ENCODE measurements at places on chromosomes 16 and 17.
A peak's percentile ranks its signal among the peaks of the same experiment; 100 is the strongest.

DNA sequence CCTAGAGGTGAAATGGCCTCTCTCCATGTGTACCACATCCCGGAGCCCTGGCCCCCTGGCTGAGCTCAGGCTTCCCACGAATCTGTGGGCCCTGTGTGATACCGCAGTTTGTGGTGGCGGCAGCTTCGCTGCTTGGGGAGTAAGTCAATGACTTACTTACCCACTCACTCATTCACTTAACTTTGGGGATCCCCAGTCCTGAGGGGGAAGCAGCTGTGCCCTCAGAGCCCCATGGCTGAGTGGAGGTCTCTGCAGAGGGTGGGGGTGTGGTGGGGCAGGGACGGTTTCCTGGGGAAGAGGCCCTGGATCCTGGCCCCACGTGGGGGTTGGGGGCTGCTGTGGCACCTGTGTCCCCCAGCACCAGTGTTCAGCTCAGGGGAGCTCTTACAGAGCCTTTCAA is 13.2 kb downstream of the KCNJ12 start:
- DNase-seq, result no peak

DNA sequence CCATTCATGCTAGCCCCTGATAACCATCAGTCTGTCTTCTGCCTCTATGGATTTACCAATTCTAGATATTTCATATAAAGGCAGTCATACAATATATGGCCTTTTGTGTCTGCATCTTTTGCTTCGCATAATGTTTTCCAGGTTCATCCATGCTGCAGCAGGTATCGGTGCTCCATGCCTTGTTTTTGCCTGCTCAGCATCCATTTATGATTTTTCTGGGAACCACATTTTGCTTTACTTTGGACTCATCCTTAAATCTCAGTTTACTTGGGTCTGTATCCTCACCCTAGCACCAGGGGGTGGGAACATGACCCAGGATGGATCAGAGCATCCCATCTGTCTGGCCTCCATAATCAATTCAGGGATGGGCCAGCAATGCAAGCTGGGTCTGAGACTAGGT is 325.7 kb downstream of the XYLT1 start:
- no peak for DNase-seq

GRCh38 chr17:57518587-57519581 is 226.2 kb downstream of the CCDC182 start:
- DNase-seq, result peak; percentile 33

DNA sequence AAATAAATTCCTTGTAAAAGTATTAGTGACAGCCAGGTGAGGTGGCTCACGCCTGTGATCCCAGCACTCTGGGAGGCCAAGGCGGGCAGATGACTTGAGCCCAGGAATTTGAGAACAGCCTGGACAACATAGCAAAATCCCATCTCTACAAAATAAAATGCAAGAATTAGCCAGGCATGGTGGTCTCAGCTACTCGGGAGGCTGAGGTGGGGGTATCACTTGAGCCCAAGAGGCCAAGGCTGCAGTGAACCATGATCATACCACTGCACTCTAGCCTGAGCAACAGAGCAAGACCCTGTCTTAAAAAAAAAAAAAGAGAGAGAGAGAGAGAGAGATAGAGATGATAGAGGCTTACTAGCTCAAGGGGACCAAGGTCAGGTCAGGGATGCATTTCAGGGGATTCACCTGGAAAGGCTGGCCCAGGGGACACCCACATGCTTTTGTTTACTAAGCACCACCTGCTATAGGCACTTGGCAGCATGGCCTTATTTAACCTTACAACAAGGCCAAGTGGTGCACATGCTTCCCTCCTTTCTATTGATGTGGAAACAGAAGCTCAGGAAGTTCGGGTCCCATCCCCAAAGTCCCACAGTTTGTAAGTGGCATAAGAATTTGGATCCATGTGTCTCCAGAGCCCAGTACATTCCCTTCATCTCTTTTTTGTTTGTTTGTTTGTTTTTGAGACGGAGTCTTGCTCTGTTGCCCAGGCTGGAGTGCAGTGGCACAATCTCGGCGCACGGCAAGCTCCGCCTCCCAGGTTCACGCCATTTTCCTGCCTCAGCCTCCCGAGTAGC is 12.4 kb upstream of the SRCIN1 start:
- no peak for DNase-seq

GRCh38 chr16:22191532-22192260 is 14.4 kb upstream of the EEF2K start:
- DNase-seq, result no peak

DNA sequence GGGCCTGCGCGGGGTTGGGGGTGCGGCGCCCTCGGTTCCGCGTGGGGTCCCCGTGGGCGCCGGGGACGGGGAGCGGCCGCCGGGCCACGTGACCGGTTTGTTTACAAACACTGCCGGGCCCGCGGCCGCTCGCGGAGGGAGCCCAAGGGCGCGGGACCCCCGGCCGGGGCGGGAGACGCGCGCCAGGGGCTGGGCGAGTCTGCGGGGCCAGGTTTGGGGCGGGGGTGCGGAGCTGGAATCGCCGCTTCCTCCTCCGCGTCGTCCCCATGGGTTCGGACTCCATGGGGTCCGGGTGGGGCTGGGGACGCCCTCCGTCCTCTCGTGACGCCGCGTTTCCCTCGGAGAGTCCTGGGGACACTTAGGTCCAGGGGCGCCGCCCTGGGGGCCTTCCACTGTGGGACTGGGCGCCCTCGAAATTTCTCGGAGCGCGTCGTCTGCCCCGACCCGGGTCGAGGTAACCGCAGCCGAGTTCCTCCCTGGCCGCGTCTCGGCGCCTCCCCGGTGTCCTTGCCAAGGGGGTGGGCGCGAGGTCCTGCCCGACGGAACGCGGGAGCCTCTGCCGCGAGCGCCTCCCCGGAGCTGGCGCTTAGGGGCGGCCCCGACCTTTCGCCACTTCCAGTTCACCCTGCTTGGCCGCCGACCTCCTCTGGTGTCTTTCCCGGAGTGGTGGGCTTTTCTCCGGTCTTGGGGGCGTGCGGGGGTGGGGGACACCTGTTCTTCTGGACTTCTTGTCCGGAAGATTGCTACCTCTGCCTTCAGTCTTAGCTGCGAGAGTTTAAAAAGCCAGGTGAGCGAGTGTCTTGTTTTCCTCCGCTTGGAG is 684 bp downstream of the YPEL2 start:
- DNase-seq, result no peak

- DNase-seq, result no peak
These were observed 40.2 kb downstream of the SLC7A5 start for GRCh38 chr16:87828907-87829621.

- peak; percentile 25 for DNase-seq
These were observed 579.1 kb downstream of the CDH13 start for GRCh38 chr16:83205896-83206295.

DNA sequence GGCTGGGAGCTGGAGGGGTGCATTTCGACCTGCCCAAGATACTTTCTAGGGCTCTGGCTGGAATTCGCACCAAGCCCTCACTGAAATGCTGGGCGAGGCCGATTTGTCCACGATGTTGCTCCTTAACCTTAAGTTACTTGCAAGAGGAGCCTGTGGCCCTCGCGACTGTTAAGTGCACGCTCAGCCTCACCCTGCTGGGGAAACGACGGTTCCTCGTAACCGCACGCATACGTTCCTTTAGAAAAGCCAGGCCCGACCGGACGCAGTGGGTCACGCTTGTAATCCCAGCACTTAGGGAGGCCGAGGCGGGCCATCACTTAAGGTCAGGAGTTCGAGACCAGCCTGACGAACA is 607 bp upstream of the NCOR1 start:
- no peak for DNase-seq

DNA sequence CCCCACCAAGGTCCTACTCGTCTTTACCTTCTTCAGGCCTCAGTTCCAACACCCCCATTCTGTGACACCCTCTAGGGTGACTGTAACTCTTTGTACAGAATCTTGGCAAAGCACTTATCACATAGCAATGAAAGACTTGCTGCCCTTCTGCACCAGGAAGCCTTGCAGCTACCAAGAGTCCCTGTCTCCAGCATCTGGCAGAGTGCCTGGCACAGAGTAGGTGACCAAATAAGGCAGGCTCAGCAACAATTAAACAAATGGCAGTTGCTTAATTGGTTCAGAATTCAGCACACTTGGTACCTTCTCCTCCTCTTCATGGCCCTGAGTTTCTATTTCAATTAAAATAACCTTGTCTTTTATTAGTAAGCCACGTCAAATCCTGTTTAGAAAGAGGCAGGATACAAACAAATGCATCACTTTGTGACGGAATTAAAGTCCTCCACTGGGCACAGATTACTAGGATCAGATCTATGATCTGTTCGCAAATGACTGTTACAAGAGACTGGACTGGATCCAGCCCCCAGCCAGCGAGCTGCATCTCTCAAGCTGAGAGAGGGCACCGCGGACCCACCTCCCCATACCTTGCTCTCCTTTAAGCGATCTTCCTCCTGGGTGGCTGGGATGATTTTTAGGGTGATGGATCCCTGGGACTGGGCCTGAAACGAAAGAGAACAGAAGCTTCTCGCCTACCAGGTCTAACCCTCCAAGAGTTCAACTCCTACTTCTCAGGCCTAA is 9.4 kb downstream of the MPP3 start:
- no peak for DNase-seq

DNA sequence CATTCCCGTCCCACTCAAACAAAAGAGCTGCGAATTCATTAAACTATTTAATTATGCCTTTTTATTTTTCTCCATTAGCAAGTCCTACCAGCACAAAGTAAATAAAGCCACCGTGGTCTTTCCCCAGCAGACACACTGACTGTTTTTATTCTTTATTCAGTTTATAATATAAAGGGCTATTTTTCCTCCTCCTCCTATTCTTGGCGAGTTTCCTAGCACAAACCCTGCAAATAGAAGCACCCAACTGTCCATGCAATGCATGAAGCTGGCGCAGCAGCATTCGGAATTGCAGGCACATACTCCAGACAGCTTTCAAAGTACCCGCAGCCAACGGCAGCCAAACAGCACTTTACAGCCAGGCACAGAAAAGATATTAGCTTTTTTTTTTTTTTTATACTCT is 583.4 kb upstream of the PSMD7 start:
- no peak for DNase-seq

DNA sequence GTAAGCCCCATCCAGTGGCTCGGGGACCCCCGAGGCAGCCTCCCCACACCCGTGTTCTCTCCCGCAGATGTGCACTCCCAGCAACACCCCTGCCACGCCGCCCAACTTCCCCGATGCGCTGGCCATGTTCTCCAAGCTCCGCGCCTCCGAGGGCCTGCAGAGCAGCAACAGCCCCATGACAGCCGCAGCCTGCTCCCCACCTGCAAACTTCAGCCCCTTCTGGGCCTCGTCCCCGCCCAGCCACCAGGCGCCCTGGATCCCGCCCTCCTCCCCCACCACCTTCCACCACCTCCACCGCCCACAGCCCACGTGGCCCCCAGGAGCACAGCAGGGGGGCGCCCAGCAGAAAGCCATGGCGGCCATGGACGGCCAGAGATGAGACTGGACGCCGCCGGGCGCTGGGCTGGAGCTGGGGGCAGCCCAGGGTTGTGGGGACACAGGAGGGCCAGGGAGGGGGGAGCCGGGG is 5.0 kb downstream of the UBALD2 start:
- DNase-seq, result no peak

- DNase-seq, result no peak
These were observed 16.1 kb downstream of the TRAF7 start for GRCh38 chr16:2171601-2172178.

GRCh38 chr17:68612209-68612922 is 11.2 kb upstream of the FAM20A start:
- DNase-seq, result no peak

DNA sequence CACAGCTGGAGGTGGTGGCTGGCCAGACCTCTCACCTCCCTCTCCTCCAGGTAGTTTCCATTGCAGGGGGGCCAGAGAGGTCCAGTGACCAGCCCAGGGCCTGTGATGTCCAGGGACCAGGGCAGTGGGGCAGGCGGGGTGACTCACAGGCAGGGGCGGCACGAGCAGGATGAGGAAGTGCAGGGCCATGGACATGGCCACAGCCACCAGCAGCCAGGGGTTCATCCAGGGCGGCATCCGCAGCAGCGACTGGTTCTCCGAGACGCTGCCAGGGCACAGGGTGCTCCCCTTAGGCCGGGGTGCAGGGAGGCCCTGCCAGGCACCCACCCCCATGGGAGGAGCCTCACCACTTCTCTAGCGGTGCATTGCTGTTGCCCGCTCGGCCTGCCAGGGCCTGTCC is 12.9 kb upstream of the P2RX1 start:
- no peak for DNase-seq

DNA sequence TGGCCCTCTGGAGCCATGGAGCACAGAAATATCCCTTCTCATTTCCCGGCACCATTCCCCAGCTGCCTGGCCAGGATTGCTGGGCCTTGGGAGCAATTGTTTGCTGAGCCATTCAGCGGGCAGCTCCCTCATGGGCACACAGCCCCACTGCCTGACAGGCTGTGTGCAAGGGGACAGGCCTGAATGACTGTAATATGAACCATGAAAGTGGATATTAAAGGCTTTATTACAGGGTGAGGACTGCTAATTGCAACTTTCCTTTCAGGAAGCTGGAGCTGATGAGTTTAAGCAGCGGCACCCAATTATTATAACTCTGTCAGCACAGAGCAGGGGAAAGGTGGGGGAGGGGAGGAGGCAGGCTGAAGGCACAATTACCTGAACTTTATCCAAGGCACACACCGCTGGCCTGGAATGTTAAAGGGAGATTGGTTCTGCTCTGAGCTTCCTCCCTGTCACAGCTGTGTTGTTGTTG is 159.8 kb upstream of the SDK2 start:
- no peak for DNase-seq

GRCh38 chr17:77288115-77288619 is 147.4 kb downstream of the SEC14L1 start:
- DNase-seq, result no peak

- DNase-seq, result peak; percentile 63
These were observed 79.3 kb downstream of the ABCC12 start for GRCh38 chr16:48076455-48077012.

GRCh38 chr17:39447561-39447960 is 3.5 kb downstream of the MED1 start:
- DNase-seq, result no peak

DNA sequence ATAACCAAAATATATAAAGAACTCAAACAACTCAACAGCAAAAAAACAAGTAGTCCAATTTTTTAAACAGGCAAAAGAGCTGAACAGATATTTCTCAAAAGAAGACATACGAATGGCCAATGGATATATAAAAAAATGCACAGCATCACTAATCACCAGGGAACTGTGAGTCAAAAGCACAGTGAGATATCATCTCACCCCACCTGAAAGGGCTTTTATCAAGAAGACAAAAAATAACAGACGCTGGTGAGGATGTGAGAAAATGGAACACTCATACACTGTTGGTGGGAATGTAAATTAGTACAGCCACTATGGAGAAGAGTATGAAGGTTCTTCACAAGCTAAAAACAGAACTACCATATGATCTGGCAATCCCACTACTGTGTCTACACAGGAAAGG is 7.4 kb downstream of the XYLT1 start:
- no peak for DNase-seq

GRCh38 chr17:72090108-72090507 is 30.7 kb upstream of the SOX9 start:
- DNase-seq, result peak; percentile 0

DNA sequence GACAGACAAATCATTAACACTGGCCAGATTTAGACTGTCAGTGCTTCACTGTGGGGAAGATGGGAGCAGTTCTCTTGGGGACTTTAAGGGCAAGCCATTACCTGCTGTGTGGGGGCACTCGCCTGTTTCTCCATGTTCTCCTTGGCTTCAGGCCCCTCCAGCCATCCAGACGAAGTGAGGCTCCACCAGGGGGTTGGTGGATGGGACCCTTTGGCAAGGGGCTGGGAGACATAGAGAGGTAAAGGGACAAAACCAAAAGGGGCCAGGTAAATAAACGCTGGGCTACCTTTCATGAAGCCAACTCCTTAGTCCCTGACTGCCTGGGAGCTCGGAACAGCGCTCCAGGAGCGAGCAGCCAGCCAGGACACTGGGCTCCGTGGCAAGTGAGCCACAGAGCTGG is 14.0 kb downstream of the TBX4 start:
- no peak for DNase-seq

Data from fibroblast of skin of scalp (primary cell).